Fibroblast of skin of abdomen (primary cell): ENCODE measurements at places on chromosomes 12 and 14.
A peak's percentile ranks its signal among the peaks of the same experiment; 100 is the strongest.

DNA sequence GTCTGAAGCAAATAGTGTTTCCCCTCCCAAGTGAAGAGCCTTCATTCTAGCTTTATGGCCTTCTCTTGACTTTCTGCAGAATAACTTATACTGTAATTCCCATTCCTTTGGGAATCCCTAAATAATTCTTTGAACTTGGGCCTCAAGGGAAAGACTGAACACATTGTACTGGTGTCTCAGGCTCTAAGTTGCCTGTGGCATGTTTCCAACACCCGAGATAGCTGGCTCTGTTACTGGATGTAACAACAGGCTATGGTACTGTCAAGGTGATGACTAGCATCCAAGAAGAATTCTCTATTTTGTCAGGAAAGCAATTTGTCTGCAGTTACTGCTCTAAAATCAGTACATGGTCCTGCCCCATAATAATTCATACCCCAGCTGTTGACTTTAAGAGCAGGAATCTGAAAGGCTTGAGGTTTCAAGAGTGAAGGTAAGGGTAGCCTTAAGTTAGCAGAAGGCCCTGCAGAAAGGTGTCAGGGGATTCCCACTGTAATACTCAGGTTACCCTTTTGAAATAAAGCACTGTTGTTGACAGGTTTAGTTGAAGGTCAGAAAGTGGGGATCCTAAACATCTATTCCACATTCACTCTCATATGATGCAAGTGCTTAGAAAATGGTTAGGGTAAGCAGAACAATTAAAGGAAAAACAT is 5.2 kb downstream of the GPX2 start:
- no peak for DNase-seq

GRCh38 chr12:131378176-131378842 is 332.6 kb upstream of the SFSWAP start:
- DNase-seq: no peak

DNA sequence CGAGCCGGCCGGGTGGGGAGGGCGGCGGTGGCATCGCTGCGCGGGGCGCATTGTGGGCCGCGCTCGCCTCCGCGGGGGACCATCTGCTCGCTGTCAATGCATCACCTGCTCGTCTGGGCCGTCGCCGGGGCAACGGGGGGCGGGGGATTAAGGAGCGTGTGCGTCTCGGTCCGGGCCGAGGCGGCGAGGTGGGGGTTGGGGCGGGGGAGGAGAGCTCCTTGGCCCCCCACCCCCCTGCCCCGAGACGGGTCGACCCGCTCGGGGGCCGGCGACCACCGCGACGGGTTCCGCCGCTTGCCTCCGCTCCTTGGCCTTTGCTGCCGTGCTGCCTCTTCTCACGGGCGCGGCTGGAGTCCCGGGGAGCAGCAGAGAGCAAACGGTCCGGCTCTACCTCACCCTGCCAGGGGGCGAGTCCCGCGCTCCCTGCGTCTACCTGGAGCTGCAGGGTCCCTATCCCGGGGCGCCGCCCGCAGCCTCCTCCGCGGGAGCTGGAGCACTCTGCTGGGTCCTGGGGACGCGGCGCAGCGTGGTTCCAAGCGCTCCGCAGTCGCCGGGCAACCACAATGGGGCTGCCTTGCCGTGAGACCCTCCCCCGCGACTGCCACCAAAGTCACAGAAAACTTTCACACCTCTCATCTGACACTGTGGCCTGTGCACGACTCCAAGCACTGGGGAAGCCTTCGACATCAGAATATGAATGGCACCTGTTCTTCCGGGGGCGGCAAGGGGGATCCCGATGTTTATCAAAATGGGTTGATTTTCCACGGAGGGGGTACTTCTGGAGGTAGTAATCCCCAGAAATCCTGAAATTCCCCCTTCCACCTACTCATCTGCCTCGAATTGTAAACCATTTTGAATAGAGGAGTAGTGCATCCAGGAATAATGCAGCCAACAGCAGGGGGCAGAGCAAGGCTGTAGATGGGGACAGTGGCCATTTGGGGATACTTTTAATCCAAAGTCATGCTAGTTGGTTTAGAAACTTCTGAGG is at the start of gene C12orf42:
Gene C12orf42, minus strand, starts transcription at position 500 of the 988 bp plus-strand sequence. CDS start 17,542 bp downstream, outside the sequence.
- no peak for DNase-seq

DNA sequence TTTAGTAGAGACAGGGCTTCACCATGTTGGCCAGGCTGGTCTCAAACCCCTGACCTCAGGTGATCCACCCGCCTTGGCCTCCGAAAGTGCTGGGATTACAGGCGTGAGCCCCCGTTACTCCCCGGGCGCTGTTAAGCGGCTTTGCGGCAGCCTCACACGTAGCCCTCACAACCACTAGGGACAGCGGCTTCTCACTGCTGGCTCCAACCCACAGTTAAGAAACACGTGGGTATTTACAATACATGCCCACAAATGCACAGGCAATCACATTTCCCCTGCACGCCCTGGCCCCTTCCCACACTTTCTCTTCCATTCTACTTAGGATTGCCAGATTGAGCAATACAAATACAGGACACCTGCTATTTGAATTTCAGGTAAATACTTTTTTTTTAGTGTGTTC is 37.0 kb upstream of the EIF5 start:
- no peak for DNase-seq

DNA sequence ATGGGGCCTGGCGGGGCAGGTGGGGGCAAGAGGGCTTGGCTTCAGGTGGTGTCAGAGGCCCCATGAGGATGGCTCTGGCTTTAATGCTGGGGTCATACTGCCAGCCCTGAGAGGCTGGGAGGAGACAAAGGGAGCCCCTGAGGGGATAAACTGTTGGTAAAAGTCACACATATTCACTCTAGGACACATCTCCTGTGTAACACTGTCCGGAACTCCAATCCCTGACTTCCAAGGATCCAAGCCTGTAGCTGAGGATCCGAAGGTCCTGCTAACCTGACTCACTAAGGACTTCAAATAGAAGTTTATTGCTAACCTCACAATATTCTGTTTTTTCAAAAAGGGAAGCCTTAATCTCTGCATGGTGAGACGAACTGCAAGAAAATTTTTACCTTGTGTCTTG is 39.2 kb upstream of the GPR68 start:
- peak; percentile 9 for DNase-seq

DNA sequence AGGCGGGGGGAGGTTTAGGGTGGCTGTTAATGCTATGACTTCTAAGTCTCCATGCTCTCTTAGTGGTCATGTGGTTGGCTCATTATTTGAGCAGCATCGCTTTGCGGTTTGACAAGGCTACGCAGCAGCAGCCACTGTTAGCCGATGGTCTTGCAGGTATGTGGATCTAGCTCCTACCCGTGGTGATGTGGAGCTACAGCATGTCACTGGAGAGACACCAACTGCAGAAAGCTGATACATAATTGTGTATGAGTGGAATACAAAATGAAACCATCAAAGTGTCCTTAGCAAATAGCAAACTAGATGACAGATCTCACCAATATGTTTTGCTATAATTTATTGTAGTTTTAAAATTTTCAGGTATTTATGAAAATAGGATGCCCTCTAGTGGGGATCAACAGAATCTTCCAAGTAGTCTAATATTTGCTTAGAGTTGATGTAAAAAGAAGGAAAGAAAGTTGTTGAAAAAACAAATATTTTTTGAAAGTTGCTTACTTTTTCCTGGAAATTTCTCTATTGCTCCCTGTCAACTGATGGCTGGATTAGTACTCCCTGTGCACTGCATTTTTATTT is 94.9 kb downstream of the NAV3 start:
- peak; percentile 98 for DNase-seq

- no peak for DNase-seq
Measured at GRCh38 chr12:115979351-115979750, 298.1 kb downstream of the MED13L start.

DNA sequence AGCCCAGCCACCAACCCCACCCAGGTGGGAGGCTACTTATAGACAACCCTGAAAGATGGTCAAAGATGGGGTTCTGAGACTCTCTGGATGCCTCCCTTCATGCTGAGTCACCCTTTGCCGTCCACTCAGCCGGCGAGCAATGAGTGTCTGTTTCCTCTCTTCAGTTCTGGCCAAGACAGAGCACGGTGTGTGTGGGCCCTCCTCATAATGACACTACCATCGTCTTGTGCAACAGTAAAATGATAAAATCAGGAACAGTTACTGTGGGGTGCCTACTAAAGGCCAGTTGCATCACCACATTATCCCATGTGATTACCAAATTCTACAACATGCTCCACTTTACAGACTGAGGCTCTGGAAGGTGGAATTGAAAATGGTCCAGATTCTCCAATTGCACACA is 7.0 kb upstream of the BDKRB1 start:
- DNase-seq: peak; percentile 91

DNA sequence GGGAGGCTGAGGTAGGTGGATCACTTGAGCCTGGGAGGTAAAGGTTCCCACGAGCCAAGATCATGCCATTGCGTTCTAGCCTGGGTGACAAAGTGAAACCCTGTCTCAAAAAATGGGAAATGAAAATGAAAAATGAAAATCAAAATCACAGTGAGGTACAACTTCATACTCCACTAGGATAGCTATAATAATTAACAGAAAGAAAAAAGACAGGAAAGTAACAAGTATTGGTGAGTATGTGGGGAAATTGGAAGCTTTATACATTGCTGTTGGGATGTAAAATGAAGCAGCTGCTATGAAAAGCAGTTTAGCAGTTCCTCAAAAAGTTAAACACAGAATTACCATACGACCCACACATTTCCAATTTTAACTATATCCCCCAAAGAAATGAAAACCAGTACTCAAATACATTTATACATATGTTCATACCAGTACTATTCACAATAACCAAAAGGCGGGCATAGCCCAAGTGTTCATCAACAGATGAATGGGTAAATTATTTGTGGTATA is 22.2 kb downstream of the SGPP1 start:
- DNase-seq: no peak

GRCh38 chr14:82398256-82398655 is 864.6 kb upstream of the SEL1L start:
- no peak for DNase-seq

GRCh38 chr14:51095854-51096823 is 1.2 kb upstream of the TRIM9 start:
- peak; percentile 18 for DNase-seq

DNA sequence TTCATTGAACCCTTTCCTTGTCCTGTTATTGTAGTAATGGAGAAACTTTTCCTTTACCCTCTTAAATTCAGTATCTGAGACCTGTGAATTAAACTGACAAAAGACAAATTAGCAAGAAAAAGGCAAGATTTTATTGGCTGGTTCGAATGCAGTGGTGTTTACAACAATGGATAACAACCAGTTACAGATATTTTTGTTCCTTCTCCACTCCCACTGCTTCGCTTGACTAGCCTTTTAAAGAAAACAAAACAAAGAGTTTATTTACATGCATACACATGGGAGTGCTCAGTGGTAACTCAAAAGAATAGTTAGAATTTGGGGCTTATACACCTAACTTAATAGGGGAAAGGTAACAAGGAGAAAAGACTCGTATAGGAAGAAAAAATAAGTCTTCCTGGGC is 37.0 kb upstream of the HECTD1 start:
- DNase-seq: no peak

- DNase-seq: no peak
Measured at GRCh38 chr12:2494486-2495192, 300.1 kb upstream of the FKBP4 start.

DNA sequence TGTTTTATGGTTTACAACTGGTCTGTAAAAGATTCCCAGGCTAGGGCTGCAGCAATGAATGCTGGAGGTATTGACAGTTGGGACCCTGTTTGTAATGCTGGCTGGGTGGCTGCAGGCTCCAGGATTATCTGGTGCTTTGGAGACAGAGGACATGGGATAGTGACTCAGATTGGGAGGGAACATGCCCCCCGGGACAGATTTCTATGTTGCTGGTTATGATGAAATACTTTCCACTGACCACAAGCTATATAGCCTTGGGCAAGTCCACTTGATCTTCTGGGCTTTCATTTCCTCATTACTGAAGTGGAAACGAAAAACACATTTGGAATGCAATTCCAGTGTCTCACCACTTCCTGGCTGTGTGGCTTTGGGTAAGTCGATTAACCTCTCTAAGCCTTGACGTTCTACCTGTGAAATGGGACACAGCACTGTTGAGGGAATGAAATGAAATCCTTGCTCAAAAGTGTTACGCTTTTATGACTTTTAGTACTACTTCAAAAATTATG is 6.3 kb upstream of the TPCN1 start:
- DNase-seq: peak; percentile 96

DNA sequence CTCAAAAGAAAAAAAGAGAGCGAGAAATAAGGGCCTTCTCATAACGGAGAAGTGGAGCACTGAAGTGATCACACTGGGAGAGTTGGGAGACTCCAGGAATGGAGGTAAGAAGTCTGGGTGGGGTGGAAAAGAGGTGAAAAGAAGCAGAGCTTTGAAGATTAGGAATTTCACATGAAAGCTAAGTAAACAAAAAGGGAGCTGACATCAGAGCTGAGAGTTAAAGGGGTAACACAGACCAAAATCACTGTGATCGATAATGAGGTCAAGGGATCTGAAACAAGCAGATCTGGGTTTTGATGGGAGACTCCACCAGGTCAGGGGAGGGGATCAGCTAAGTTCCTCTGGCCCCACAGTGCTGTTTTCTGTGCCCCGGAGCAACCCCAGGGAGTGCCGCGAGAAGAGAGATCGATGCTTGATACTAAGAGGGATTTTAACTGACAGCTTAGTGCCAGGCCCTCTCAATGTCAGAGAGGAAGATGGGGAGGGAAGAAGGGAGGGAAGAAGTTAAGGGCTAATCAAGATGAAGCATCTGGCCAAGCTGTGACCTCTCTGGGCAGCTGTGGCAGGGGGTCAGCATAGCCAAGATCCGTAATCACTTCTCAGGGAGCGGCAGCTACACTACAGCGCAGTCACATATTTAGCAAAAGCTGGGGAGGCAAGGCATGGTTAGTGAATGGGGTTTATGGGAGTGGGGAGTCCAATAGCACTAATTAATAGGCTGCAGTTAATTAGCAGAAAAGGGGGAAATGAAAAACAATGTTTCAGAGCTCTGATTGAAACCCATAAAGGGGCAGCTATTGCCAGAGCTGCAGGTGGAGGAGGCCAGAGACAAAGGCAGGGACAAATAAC is 8.0 kb downstream of the AQP6 start:
- DNase-seq: no peak
